NB4 (cell line): ENCODE measurements at places on chromosomes 5 and 9.

DNA sequence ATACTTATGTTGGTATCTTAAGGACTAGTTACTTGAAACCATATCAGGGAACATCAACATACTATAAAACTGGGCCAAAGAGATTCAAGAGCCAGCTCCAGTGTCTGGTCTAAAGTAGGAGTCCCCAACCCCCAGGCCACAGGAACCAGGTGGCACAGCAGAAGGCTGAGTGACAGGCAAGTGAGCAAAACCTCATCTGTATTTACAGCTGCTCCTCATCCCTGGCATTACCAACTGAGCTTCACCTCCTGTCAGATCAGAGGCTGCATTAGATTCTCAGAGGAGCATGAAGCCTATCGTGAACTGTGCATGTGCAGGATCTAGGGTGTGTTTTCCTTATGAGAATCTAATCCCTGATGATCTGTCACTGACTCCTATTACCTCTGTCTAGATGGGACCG lies 581.6 kb upstream of the CDH9 start:
- DNase-seq: no peak

GRCh38 chr5:38463634-38464521 lies 92.6 kb downstream of the LIFR start:
- DNase-seq: no peak

GRCh38 chr5:87774804-87775203 lies 362.1 kb upstream of the CCNH start:
- no peak for DNase-seq

DNA sequence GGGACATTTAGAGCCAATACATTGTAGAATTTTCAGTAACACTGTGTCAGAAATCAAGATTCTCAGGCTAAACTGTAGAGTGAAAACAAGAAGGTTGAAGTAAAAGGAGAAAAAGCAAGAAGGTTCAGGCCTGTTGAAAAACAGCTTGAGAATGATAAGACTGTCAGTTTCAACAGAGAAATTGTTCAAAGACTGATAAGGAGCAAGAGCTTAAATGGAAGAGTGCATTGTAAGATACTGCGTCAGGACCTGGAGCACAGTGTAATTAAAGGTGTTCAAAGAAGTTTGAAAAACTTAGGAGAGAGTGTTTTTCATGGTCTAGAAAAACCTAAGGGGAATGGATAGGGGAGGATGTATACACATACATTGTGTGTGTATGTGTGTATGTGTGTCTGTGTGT lies 408.3 kb downstream of the KDM4C start:
- no peak for DNase-seq

DNA sequence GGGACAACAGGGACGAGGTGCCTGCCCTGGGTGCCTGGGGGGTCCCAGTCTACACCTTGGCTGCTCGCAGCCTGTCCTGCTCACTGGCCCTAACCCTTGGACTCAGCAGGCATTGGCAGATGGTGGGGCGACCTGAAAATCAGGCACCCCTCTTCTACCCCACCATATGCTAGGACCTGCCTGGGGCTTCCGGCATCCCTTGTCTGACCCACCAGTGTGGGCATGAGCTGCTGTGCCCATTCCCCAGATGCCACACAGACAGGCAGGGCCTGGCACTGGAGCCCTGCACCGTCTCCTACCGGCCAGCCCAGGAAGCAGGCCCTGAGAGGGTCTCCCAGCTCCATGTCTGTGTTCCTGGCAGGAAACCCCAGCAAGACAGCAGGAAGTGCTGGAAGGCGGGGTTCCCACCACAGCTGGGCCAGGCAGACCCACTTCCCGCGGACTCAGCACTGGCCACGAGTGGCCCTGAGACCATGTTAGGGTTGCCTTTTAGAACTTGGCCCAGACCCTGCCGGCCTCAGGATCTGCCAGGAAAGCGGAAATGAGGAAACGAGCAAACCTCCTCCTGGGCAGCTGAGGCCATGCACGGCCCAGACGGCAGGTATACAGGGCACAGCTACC lies 3.1 kb downstream of the NINJ1 start:
- DNase-seq: no peak
